ENCODE measurements at places on chromosomes 6 and 20.

- peak; percentile 87 for DNase-seq
Observed at GRCh38 chr20:37615340-37616109, 78.3 kb upstream of the CTNNBL1 start.

DNA sequence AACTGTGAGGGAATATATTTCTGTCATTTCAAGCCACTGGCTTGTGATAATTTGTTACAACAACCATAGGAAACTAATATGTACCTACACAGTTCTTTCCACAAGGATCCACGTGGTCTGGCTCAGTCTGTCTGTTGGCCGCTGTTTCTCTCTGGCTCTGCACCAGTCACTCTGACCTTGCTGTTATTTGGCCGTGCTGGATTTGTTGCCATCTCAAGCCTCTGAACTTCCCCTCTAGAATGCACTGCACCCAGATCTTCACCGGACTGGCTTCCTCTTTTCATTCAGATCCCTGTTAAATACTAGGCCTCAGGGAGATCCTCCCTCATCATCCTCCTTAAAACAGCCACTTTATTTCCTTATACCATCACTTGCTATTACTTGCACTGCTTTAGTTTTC is 446.8 kb downstream of the TFAP2B start:
- no peak for DNase-seq

- no peak for DNase-seq
Observed at GRCh38 chr20:44357555-44358125, 2.1 kb downstream of the HNF4A start.

DNA sequence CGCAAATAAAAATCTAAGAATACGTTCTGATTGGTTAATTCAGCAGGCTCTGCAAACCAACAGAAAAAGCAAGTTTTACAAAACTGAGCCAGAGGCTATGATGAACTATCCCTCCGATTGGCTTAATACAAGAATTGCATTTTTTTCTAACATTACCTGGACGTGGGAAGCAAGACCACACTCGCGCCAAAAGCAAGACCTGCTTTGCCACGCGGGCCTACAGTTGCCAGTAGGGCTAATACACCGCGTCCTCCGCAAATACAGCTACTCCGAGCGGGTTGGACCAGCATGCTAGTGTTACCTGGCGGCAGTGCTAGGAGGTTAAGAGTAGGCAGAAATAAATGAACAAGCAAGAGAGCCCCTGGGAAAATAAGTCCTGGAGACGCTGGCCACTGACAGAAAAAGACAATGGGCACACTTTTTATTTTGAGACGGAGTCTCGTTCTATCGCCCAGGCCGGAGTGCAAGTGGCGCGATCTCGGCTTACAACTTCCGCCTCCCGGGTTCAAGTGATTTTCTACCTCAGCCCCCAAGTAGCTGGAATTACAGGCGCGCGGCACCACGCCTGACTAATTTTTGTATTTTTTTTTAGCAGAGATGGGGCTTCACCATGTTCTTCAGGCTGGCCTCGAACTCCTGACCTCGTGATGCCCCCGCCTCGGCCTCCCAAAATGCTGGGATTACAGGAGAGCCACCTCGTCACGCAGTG is 131.9 kb upstream of the BTN3A2 start:
- DNase-seq, result peak; percentile 58

DNA sequence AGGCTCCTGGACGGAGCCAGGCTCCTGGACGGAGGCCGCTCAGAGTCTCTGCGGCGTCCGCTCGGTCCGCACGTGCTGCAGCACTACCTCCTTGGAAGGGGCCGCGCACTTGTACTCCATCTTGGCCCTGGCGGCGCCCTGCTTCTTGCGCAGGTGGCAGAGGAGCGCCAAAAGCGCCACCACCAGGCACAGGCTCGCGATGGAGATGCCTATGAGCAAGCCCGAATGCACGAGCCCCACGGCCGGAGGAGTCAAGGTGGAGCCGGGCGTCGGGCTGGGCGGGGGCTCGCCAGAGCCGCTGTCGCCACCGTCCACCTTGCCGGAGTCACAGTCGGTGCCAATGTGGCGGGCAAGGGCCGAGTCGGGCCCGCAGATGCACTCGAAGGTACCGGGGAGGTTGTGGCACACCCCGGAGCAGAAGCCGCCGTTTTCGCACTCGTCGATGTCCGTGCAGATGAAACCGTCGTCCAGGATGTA is 1.7 kb downstream of the THBD start:
- peak; percentile 12 for DNase-seq

- DNase-seq, result no peak
Observed at GRCh38 chr20:21230220-21230619, 72.9 kb upstream of the XRN2 start.

- peak; percentile 68 for DNase-seq
Observed at GRCh38 chr20:44800391-44801046, 9.8 kb downstream of the RIMS4 start.

DNA sequence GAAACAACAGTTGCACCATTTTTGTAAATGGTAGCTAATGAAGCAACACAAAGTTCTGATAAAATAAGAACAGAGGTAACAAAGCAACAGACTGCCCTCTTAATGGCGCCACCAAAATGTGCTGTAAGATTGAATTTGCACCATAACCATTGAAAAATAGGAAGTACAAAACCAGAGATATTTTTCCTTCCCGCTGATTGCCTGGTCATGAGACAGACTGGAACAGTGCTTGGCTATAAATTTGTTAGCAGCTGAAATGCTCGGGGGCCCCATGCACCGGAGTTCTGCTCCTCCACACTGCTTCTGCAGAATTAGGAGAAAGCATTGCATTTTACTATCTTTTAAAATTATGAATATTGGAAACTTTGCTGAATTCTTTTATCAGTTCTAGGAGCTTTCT is 164.4 kb upstream of the QKI start:
- DNase-seq, result no peak

- DNase-seq, result no peak
Observed at GRCh38 chr6:72784581-72784980, 162.7 kb downstream of the KCNQ5 start.

DNA sequence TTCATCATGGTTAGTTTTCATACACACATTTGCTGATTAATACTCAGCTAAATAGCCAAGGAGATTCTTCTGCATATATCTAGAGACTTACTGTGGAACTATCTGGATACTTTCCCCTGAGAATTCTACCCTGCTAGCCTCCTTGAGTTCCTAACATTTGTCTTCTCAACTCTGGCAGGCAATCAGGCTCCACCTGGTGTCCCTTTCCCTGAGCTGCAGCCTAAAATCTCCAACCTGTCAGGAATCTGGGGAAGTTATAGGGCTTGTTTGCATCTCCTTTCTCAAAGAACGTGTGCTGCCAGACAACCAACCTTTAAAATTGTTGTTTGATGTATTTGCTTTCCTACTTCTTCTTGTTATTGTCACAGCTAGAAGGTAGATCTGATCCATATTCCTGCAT is 73.4 kb downstream of the FUT9 start:
- DNase-seq, result peak; percentile 82

- DNase-seq, result peak; percentile 41
Observed at GRCh38 chr6:26403893-26404292, 1.8 kb downstream of the BTN3A1 start.

GRCh38 chr6:162750776-162751175 is 23.0 kb downstream of the PACRG start:
- no peak for DNase-seq

DNA sequence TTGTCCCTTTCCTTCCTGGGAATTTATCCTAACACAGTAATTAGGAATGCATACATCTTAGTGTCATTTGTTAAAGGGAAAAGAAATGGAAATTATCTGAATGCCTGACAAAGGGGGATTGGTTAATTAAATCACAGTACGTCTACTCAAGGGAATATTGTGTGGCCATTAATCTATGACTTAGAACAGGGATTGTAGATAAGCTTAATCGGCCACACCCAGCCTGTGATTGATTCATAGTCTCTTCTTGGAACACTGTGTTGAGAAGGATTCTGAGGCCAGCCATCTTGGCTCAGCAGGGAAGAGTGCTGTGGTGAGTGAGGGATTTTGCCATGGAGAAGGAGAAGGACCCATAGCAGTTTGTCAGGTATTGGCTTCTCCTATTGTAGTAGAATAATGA is 50.5 kb downstream of the CTNNBL1 start:
- no peak for DNase-seq

- no peak for DNase-seq
Observed at GRCh38 chr6:31784098-31784925, 7.2 kb upstream of the VWA7 start.

DNA sequence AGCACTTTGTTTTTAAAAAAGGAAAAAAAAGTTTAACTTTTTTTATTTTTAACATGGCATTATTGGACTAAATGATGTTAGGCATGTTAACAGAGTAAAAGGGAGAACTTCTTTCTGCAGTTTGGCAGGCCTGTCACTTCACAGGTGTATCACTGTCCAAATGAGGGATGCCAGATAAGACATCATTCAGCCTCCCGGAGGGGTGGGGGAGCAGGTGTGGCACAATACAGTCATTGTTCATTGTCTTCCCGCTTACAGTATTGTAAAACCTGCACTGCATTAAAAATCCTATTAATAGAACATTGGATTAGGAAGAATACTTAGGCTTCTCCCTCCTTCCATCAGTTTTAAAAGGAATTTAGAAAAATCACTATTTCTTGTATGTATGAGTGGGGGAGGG is 80.7 kb downstream of the CARMIL1 start:
- DNase-seq, result no peak

DNA sequence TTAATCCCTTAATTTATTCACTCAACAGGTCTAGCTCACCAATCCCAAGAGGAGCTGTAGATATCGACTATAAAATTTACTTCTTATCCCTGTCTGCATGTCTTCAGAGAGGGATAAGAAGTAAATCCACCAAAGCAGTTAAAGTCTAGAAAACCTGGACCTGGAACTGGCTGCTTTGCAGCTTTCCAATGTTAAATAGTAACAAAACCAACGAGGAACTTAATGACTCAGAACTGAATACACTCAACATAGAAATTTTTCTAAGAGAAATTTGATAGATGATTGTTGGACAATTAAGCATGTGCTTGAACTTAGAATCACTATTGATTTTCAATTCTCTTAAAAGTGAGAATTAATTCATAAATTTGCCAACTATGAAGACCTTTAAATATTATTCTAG is 11.5 kb upstream of the TMEM244 start:
- DNase-seq, result no peak

- DNase-seq, result no peak
Observed at GRCh38 chr6:75344455-75344854, 59.9 kb upstream of the TMEM30A start.

DNA sequence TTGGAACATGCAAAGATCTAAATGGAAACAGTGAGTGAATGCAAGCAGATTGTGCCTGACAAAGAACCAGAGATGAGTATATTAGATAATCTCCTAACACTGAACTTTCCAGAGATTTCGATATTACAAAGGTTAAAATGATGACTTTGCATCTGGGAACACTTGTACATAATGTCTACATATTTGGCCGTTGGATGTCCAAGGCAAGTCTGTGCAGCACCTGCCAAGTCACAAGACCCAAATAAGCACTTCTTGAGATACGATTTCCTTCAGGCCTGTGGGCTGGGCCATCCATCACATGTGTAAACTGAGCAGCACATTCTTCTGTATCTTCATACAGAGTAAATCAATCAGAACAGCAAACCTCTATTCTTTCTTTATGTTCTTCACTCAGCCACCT is 32.5 kb upstream of the SMLR1 start:
- DNase-seq, result no peak

GRCh38 chr6:112443179-112444065 is 96.3 kb downstream of the RFPL4B start:
- no peak for DNase-seq

- DNase-seq, result no peak
Observed at GRCh38 chr6:25706314-25707014, 48.1 kb upstream of the SLC17A4 start.

DNA sequence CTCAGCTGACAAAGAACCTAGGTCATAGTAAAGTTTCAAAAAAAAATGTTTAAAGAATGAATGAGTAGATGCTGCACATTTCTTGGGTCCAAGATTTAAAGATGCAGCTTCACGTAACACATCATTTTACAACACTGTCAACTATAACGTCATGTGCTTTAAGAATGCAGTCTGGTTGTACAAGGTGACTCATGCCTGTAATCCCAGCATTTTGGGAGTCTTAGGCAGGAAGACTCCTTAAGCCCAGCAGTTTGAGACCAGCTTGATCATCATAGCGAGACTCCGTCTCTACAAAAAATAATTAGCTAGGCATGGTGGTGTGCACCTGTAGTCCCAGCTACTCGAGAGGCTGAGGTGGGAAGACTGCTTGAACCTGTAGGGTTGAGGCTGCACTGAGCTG is 21.9 kb downstream of the SLC17A5 start:
- DNase-seq, result no peak

DNA sequence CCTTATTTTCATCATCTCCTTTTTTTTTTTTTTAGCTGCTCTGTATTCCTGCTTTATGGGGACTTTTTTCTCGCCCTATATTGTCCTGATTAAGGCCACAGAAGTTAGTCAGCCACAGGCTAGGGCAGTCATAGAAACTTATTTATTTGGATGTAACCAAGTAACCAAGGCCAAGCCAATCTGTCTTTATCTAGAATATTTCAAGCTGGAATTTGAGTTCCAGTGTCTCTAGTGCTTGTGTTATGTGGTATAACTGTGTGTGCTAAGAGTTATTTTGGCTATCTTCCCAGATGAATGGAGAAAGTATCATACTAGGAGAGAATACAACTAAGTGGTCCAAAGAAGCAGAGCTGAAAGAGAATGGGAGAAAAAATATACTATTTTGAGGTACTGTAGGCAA is 751.5 kb downstream of the CBLN4 start:
- no peak for DNase-seq

DNA sequence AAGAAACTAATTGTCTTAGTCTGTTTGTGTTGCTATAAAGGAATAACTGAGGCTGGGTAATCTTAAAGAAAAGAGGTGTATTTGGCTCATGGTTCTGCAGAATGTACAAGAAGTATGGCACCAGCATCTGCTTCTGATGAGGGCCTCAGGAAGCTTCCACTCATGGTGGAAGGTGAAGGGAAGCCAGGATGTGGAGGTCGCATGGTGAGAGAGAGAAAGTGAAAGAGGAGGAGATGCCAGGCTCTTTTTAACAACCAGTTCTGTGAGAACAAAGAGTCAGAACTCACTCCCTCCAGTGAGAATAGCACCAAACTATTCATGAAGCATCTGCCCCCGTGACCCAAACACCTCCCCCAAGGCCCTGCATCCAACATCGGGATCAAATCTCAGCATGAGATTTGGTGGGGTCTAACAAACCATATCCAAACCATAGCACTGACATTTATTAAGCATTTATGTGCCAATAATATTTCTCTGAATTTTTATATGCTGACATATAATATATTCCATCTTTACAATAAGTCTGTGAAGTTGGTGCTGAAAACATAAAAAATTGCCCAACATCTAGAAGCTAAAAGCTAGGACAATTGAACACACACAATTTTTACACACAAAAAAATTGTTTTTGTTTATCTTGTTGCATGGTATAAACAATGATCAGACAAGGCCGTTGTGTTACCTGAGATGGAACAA is 29.2 kb upstream of the BTN3A2 start:
- DNase-seq, result no peak

DNA sequence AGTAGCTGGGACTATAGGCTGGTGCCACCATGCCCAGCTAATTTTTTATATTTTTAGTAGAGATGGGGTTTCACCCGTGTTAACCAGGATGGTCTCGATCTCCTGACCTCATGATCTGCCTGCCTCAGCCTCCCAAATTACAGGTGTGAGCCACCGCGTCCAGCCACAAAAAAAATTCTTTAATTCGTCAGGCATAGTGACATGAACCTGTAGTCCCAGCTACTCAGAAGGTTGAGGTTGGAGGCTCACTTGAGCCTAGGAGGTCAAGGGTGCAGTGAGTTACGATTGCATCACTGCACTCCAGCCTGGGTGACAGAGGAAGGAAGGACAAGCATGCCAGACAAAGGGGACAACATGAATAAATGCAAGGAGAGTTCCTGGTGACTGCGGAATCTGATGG is 19.5 kb upstream of the ASXL1 start:
- peak; percentile 44 for DNase-seq

GRCh38 chr6:138287144-138287955 is 69.1 kb upstream of the PBOV1 start:
- DNase-seq, result peak; percentile 78

Data from GM23338 (cell line).